NCI-H748 treated with DMSO at 0.1 percent for 48 hours (cell line): ENCODE measurements at places on chromosomes 3 and 15.

GRCh38 chr15:78174401-78174800 is 25.2 kb downstream of the IDH3A start:
- DNase-seq = no peak

- DNase-seq = peak; percentile 91
Measured at GRCh38 chr15:72136170-72137051, 18.2 kb downstream of the SENP8 start.

- DNase-seq = no peak
Measured at GRCh38 chr3:184133840-184134745, 1.1 kb upstream of the EIF2B5 start.

DNA sequence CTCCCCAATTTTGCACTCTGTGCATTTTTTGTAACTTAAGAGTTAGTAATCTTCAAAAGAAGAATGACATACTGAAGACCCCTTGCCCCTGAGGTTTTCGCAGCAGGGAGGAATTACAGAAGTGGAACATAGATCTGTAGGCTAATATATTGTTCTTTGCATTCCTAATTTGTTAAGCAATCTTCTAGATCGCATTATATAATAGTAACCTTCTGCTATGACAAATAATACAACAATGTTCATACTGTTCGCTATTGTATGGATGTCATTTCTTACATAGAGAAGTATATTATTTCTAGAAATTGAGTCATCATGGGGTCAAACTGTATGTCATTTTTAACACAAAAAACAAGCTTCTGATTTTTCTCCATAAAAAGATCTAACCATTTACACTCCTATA is 95.8 kb upstream of the TGFBR2 start:
- DNase-seq = no peak

GRCh38 chr3:146777941-146778340 is 172.8 kb upstream of the PLSCR5 start:
- DNase-seq = no peak

DNA sequence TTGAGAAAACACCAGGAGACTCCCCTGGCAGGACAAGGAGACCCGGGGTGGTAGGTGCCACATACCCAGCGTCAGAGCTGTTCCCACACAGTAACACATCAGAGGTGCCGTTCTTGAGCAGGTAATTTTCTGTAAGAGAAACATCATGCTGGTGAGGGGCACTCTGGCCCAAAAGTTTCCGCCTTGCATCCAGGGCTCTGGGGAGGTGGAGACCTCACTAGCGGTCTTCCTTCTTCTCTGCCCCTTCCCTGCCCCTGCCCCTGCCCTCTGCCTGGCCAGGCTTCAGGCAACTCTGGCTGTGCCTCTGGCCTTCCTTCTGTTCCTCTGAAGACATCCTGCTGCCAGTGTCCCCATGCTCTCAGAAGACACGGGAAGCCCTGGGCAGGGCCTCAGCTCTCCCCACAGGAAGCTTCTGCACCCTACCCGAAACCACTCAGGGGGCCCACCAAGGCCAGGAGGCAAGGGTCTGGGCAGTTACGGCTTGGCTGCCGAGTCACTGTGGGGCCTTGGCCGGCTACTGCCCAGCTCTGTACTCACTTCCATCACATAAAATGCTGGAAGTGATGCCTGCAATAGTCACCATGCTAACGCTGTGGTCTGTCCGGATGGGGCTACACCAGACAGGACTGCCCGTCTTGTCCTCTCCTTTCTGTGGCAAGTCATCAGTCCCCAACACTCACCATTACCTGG is 41.3 kb downstream of the SCN5A start:
- no peak for DNase-seq

DNA sequence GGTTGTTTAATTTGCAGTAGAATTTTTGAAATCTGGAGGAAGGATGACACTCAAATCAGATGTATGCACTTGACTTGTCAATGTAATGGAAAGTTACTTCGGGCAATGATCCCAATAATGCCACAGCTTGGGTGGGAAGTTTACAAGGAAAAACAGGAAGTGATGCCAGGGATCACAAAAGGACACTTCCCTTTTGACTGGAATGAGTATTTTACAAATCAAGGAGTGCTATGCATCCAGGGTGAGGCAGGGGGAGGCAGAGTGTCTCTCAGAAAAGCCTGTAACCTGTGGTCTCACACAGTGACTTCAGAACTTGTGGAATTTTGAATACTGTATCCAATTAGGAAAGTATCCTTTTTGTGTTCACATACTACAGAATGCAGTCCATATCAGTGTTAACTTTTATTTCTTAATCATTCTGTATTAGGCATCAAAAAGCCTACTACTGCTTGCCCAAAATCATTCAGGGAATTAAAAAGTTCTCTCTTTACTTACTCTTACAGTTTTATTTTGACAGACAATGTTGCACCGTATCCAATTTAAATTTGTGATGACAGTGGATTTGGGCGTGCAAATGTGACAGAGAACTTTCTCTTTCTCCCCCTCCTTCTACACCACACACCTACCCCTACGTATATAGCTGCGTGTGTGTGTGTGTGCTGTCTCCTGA is 445.1 kb downstream of the MECOM start:
- DNase-seq = peak; percentile 7

DNA sequence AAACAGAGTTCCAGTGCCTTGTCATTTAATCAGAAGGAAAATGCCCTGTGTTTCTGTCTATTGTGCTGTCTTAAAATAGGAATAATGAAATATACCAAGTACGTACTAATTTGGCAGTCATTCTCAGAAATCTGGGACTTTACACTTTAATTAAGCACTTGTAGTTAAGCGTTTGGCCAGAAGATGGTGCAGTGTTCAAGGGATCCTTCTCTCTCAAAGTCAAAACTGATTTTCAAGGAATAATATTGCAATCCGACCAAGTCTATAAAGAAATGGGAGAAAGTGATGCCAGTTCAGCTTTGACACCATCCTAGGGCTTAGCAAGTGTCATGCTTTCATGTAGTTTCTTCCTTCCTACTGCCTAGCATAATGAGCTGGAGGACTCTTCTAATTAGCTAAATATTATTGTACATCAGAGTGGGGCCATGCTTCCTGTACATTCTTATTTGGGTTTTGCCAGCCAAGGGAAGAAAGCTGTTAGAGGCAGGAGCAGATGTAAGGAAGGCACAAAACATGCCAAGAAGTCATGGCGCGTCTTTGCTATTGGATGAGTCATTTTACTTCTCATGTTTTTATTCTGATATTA is 64.8 kb downstream of the SAMMSON start:
- peak; percentile 9 for DNase-seq

GRCh38 chr15:40253167-40253790 is 14.4 kb downstream of the PAK6 start:
- no peak for DNase-seq

- DNase-seq = peak; percentile 14
Measured at GRCh38 chr3:5347486-5347885, 160.0 kb downstream of the EDEM1 start.

GRCh38 chr3:52246264-52246620 is 683 bp downstream of the PPM1M start:
- DNase-seq = no peak

DNA sequence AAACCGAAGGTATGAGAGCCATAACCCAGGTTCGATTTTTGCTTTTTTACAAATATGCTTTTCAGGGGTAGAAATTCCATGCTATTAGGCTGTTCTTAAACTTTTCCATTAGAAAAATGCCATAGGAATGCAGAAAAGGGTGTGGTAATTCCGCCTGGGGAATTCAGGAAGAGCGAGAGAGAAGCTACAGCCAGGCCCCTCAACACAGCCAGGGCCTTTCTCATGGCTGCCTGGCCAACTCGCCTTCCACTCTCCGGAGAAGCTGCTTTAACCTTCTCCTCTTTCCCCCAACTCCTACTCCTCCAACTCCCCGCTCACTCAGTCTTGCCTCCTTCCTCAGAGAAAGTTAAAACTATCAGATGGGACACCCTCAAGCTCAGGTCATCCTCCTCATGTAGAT is 9.1 kb upstream of the TICRR start:
- no peak for DNase-seq

GRCh38 chr3:72175296-72175858 is 390.4 kb upstream of the PROK2 start:
- no peak for DNase-seq
